ENCODE measurements at places on chromosomes 2 and 18.

GRCh38 chr2:46003903-46004473 is 293.2 kb upstream of the EPAS1 start:
- DNase-seq, result no peak

DNA sequence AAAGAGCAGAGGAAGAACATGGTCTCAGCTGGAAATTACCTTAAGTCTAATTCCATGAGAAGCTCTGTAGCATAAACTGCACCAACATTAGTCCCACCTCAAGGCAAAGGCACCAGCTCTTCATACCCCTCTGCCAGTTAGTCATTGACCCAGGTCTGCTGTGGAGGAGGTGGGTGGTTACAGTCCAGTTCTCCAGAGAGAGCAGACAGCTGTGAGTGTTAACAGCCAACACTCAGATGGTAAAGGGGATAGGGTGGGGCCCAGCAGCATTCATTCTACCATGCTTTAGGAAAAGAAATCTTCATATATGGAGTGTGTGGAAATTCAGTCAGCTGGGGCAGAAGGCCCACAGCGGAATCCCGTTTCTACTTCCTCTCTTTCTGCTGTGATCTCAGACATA is 159.7 kb upstream of the FBXO11 start:
- DNase-seq, result no peak

- no peak for DNase-seq
These were observed 53.9 kb downstream of the NGEF start for GRCh38 chr2:232959139-232959538.

DNA sequence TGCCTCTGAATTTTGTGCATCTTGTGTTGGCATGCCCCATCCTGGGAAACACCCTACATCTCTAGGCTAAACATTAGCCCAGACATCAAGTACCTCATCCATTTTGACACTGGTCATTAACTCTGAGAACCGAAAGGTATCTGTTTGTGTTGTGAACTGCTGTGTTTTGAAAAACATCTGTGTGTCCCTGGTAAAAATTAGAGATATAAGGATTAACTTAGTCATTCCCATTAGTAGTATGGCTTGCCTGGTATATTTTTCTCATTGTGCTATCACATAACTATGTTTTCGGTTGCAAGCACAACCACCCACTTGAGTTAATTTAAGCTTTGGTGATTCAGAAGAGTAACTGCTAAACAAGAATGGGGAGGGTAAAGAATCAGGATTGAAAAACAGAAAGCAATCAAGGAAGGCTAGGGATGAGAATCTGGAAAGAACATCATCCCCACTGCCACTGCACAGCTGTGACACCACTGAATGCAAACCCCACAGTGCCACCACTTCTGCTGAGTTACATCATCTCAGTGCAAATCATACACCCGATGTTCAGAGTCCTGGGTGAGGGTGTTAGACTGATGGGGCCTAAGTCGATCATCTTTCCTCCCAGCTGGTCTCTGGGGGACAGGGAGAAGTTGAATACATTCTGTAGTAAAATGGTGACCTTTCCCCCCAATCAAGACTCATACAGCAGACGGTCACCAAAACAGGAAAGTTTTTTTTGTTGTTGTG is 234.0 kb downstream of the EPHA4 start:
- no peak for DNase-seq

DNA sequence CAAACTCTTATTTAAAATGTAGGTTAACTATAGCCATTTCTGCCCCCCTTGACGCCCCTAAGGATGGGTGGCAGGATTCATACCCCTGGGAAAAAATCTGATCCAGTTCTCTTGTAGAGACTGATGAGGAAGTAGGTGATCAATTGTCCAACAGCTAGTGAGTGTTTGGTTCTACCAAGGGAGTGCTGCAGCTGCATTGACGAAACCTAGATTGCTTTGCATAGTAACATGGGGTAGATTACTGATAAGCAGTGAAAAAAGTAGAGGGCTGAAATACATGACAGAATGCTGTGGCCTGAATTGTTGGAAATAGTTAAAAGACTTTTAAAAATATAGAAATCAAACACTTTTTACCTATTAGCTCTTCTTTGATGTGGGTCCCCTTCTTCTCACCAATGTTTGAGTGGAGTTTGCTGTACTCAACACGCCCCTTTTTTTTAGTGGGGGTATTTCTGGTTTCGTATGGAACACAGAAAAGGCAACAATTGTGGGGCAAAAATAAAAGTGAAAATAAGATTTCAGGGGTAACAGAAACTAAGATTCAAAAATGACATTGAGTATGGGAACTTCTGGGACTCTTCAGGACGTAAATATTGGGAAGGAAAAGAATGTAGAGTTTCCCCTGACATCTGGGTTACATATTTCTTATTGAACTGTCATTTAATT is 66.2 kb downstream of the MAIP1 start:
- no peak for DNase-seq

GRCh38 chr18:27404855-27405254 is 219.7 kb upstream of the CHST9 start:
- DNase-seq, result no peak

DNA sequence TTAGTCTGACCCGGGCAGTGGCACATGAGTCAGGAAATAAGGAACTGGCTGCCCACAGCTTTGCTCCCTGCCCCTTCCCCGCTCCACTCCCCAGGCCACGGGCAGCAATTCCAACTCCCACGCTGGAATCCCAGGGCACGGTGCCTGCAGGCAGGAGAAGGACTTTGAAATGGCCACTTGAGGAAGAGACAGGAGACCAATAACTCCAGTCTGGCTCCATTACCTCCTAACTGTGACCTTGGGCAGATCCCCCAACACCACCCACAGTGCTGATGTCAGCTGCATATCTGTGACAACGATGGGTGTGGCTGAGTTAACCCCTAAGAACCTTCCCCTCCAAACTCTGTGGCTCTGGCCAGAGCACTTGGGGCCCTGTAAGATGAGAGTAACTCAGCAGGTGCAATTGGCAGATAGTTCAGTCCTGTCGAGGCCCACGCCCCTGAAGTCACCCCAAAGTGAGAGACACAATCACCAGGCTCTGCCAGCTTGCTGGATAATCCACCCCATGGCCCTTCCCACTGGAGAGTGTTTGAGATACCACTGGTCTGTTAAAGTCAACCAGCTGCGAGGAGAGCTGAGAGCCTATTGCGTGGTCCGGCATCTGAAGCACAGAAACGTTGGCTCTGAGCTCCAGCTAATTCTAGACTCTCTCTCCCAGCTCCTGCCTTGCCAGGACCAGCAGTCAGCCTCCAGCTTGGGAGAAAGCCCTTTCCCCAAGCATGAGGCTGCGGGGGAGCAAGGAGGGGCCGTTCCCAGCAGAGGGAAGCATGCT is 175.2 kb downstream of the TNS1 start:
- no peak for DNase-seq

GRCh38 chr2:223599640-223600380 is 2.4 kb downstream of the SCG2 start:
- DNase-seq, result no peak

GRCh38 chr18:51164342-51164741 is 33.1 kb downstream of the MEX3C start:
- no peak for DNase-seq

DNA sequence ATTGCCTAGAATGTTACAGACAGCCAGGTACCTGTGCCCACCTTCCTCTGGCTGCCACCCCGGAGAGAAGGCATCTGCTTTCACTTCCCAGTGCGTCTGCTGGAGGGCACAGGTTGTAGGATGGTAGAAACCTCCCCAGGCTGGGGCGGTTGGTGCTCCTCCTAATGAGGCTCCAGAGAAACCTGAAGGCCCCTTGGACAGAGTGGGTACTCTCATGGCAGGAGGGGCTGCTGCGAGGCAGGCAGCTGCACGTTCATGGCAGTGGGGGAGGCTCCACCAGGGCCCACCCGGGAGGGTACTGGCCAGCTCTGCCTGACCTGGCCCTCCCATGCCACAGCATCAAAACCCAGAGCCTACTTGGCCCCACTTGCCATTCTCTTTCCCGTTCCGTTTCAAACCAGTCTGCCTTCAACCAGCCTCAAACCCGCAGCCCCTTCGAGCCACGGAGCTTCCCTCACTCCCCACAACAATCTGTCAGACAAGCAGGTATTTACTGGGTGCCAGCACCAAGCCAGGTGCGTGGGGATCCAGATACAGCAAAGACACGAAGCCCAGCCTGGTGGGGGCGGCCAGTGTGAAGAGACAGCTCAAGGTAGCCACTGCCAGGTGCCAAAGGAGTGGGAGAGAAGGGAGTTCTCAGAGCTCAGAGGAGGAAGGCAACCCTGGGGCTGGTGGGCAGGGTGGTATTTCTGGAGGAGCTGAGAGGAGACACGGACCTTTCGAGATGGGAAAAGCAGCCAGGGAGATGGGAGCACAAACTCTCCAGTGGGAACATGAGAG is 229.6 kb downstream of the LOXHD1 start:
- DNase-seq, result no peak

DNA sequence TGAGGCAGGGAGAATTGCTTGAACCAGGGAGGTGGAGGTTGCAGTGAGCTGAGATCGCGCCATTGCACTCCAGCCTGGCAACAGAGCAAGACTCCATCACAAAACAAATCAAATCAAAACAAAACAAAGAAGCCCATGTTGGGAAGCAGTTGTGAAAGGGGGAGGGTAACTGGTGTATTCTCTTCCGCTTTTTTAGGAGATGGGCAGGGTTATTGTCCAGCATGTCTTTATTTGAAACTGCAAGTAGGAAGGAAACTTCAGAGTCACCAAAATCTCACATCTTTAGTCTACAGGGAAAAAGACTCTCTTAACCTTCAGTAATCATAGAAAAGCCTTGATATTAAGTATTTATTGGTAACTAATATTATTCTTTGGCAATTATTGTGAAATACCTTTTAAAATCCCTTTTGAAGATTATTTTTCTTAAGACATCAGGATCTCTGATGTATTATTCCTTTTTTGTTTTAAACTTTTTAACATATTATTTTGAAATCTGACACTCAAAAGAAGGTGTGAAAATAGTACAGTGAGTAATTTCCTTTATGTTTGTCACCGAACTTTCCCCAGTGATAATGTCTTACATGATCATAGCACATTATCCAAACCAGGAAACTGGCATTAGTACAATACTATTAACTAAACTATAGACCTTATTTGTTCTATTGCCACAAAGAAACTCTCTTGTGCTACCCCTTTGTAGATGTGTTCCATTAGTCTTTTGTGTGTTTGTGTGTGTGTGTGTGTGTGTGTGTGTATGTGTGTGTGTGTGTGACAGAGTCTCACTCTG is 84.3 kb upstream of the LTBP1 start:
- DNase-seq, result no peak

DNA sequence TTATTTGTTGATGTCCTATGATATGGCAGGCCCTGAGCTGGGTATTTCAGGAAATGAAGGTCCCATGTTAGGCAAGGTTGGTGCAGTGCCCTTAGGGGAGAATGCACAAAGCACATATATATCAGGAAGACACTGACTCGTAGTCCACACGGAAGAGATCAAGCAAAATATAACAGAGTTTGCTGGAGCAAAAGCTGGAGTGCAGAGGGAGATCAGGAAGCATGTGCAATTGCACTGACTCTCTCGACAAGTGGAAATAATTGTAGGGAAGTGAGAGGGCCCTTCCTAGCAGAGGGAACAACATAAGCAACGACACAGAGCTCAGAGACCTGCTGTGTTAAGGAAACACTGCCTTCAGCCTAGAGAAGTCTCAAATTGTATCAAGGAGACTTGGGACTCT is 4.2 kb downstream of the ZNF385B start:
- no peak for DNase-seq

DNA sequence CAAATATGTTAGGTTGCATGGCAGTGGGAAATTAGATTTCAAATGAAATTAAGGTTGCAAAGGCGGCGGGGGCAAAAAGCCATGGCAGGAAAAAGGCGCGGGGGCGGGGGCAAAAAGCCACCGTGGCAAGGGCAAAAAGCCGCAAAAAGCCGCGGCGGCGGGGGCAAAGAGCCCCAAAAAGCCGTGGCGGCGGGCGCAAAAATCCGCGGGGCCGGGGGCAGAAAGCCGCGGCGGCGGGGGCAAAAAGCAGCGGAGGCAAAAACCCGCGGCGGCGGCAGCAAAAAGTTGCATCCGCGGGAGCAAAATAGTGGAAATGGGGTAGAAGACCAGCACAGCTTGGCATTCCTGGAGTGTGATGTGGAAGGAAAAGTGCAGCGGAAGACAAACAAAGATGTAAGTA is 417.1 kb downstream of the ANKRD30B start:
- DNase-seq, result no peak

GRCh38 chr2:152464851-152465470 is 130.0 kb downstream of the FMNL2 start:
- no peak for DNase-seq

- DNase-seq, result no peak
These were observed 237.6 kb downstream of the ALPK2 start for GRCh38 chr18:58391231-58391825.

- no peak for DNase-seq
These were observed 251.6 kb upstream of the APCDD1 start for GRCh38 chr18:10202845-10203321.

GRCh38 chr2:241777170-241777685 is 606 bp downstream of the GAL3ST2 start:
- DNase-seq, result no peak

- DNase-seq, result no peak
These were observed 20.2 kb downstream of the PROKR1 start for GRCh38 chr2:68663371-68664156.

- no peak for DNase-seq
These were observed 19.0 kb downstream of the DYNC1I2 start for GRCh38 chr2:171706152-171706803.

DNA sequence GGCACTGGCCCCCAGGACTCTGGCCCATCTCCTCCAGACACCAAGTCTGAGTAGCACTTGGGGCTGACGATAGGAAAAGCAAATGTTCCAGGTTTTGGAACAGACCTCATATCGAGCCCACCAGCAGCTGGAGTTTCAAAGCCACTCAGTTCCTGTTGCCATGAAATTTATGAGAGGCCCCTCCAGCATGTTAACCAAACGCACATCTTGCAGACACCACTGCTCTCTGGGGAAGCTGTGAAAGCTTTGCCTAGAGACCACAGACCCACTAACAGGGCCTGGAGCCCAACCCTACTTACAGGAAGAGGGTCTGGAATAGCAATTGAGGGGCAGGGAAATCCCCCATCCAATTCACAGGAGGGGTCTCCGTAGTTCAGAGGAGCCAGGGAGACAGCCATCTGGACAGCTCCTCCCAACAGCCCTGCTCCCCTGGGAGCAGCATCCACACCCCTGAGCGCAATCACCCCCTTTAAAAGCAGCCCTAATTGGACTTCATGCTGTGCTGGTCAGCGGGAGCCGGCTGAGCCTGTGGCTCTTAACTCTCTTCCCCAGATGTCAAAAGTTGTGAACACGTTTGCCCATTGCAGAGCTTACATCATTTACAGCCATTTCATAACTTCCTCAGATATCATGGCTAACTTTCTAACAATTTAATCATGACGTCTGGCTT is 81.3 kb downstream of the TGFA start:
- DNase-seq, result no peak

DNA sequence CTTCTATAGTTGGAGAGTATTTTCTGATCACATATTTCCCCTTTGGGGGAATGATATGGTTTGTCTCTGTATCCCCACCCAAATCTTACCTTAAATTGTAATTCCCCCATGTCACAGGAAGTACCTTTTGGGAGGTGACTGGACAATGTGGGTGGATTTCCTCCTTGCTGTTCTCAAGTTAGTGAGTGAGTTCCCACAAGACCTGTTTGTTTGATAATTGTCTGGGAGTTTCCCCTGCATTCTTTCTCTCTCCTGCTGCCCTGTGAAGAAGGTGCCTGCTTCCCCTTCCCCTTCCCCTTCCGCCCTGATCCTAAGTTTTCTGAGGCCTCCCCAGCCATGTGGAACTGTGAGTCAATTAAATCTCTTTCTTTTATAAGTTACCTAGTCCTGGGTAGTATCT is 222.7 kb upstream of the SLC39A10 start:
- no peak for DNase-seq

- DNase-seq, result no peak
These were observed 249.9 kb upstream of the RBBP8 start for GRCh38 chr18:22683196-22683676.

All from activated CD8-positive, alpha-beta memory T cell treated with anti-CD3 and anti-CD28 coated beads for 4 hours (primary cell).